ENCODE measurements at places on chromosomes 3 and 15.

GRCh38 chr3:178545337-178545736, 9.1 kb downstream of the KCNMB2 start:
- H3K36me3 ChIP-seq: no peaks in the 10 kb centered on the region
- DNase-seq: no peak
- H3K27ac ChIP-seq: no peak overlapping the region
- H3K4me1 ChIP-seq: no peaks in the 10 kb centered on the region

DNA sequence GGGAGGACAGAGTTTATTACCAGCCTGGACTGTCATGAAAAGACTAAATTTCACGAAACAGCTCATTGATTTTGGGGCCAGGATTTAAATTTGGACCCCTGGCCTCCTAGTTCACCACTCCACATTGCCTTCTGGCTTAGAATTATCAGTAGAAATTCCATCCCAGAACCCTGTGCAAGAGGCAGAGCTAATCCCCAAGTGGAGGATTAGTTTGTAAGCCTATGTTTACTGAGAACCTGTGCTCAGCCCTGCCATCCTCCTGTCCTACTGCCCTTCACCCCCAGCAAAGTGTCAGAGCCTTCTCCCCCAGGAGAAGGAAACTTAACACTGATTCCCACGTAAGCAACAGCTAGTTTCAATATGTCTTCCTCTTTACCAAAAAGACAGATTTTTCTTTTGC, 99.4 kb downstream of the SST start:
- no peaks in the 10 kb centered on the region for H3K4me1 ChIP-seq
- DNase-seq: no peak
- no peak overlapping the region for H3K27ac ChIP-seq
- H3K4me3 ChIP-seq: no peak overlapping the region
- no peaks in the 10 kb centered on the region for H3K27me3 ChIP-seq

- peaks cover 10% of the 10 kb centered on the region for H3K4me1 ChIP-seq
- H3K36me3 ChIP-seq: no peaks in the 10 kb centered on the region
- peaks cover 19% of the 10 kb centered on the region for H3K27me3 ChIP-seq
- peak within 1 kb of the TSS; percentile 57 for H3K4me3 ChIP-seq
- peak; percentile 78 for DNase-seq
Observed at GRCh38 chr15:38564557-38565286, at the start of gene RASGRP1. Gene RASGRP1 (minus strand): TSS chr15:38564814. CDS start chr15:38564628, 186 bp downstream.

GRCh38 chr3:28971156-28971555, 309.7 kb upstream of the RBMS3 start:
- no peak overlapping the region for H3K4me3 ChIP-seq
- H3K36me3 ChIP-seq: no peaks in the 10 kb centered on the region
- no peak for DNase-seq

- H3K36me3 ChIP-seq: no peaks in the 10 kb centered on the region
- H3K27ac ChIP-seq: no peak overlapping the region
- no peaks in the 10 kb centered on the region for H3K27me3 ChIP-seq
- no peaks in the 10 kb centered on the region for H3K4me1 ChIP-seq
- no peak overlapping the region for H3K4me3 ChIP-seq
- peak; percentile 12 for DNase-seq
Observed at GRCh38 chr3:121574449-121574848, 6.7 kb downstream of the ARGFX start.

DNA sequence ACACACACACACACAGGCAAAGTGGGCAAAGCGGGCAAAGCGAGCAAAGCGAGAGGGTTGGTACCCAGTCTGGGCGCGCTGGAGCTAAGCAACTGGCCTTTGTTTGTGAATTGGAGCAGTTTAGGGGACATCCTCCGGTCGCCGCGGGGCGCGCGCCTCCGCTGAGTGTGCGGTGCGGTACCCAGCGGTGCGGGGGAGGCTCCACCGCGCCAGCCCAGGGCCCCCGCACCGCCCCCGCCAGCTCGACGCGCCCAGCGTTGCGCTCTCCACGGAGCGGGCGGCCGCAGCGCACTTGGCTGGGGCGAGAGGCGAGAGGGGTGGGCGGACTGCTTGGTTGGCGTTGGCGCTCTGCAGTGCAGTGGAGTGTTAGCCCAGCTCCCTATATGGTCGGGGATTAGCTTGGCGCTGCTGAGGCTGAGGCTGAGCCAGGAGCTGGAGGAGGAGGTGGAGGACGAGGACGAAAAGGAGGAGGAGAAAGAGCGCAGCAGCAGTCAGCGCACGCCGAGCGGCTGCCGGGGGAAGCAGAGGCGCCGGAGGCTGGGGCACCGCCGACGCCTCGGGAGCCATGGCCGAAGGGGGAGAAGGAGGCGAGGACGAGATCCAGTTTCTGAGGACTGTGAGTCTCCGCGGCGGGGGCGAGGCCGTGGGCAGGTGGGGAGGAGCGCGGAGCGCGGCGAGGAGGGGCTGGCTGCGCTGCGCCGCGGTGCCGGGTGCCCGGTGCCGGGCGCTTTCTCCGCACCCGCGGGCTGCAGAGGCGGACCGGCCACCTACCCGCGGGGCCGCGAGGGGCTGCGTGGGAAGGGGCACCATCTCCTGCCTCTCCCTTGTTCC, at the start of gene RYR3:
Gene RYR3, plus strand, starts transcription at position 487 of the 831 bp plus-strand sequence. Its CDS starts 79 bp downstream, at position 566.
- no peak for DNase-seq
- no peak within 1 kb of the TSS for H3K27ac ChIP-seq
- peaks cover 56% of the 10 kb centered on the region for H3K27me3 ChIP-seq

- no peak overlapping the region for H3K4me3 ChIP-seq
- H3K36me3 ChIP-seq: no peaks in the 10 kb centered on the region
- no peak overlapping the region for H3K27ac ChIP-seq
- DNase-seq: no peak
- H3K27me3 ChIP-seq: no peaks in the 10 kb centered on the region
Observed at GRCh38 chr3:65485826-65486469, 552.8 kb downstream of the MAGI1 start.

Data from large intestine (tissue), 12 donors.